A549 (cell line): ENCODE measurements at places on chromosomes 16 and 17. TPM values are rescaled to one million over a fixed set of nuclear protein-coding genes. Genes with fewer than 3 reads are reported as not detected.

DBF4B gene
- 27.5 to 32.3 TPM (median 30.1 TPM) in 3 replicates for polyA plus RNA-seq

DNA sequence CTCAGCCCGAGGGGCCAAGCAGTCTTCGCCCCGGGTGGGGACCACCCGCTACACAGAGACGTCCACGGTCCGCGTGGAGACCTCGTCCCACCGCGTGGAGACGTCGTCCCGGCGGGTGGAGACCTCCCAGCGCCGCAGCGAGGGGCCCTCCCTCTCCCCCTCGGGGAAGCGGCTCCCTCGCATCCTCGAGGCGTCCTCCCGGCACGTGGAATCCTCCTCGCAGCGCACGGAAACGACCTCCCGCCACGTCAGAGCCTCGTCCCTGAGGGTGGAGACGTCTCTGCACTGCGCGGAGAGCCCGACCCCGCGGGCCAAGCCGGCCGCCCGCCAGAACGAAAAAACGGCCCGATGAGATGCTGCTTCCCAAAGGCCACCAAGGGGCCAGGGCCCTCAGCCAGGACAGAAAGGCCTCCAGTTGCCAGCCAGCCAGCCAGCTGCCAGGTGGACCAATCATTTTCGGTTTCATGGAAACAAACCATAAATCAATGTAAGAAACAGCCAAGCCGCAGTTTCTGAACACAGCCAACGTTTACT is 424 bp downstream of the C17orf100 start:
- no peak for DNase-seq

DNA sequence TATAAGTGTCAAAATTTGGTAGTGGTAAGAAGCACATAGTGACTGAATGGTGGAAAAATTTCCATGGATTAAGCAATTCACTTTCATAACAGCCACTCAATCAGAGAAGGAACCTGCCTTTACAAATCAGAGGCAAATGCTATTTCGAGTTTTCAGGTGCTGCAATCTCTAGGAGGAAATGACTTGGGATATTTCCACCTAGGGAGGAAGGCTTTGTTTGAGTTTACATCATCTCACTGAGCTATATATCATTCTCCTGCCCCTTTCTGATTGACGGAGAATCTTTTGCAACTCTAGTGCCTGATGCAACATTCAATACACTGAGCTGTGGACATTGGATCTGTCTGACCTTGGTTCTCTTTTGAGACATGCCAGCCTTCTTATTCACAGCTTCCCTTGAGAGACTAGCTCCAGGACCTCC is 26.3 kb downstream of the MARCHF10 start:
- DNase-seq, result peak; percentile 69

DNA sequence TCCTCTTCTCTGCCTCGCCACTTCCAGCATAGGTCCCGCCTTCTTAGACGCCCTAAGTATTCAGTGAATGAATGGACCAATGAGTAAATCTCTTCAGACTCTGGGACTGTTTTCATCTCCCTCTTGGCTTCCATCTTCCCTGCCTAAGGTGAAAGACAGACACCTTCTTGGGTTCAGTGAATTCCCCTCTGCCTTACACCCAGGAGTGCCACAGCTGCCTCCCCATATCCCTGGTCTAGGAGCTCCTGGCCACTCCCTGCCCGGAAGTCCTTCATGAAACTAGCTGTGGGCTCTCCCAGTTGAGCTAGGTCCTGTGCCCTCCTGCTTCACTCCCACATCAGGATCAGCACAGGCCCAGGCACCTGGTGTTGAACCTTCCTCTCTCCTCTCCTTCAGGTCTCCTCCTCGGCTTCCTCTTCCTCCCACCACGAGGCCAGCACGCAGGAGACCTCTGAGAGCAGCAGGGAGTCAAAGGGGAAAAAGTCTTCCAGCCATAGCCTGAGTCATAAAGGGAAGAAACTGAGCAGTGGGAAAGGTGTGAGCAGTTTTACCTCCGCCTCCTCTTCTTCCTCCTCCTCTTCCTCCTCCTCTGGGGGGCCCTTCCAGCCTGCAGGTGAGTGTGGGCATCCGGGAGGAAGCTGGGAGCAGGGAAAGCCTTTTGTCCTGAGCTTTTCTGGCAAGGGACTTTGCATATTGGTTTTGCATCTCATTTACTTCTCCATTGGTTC is 10.3 kb downstream of the MLLT6 start:
- no peak for DNase-seq

- no peak for DNase-seq
Observed at GRCh38 chr16:27241658-27242057, 26.9 kb downstream of the NSMCE1 start.

- DNase-seq, result no peak
Observed at GRCh38 chr17:33990943-33991706, 264.0 kb upstream of the CCL2 start.

DNA sequence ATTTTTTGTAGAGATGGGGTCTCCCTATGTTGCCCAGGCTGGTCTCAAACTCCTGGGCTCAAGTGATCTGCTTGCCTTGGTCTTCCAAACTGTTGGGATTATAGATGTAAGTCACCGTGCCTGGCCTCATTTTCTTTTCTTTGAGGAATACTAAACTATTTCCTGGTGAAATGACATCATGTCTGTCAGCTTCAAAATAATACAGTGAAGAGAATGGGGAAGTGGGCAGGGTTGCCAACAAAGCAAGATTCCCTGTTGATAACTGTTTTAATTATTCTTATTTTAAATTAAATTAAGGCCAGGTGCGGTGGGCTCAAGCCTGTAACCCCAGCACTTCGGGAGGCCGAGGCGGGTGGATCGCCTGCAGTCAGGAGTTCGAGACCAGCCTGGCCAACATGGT is 21.1 kb downstream of the PIPOX start:
- no peak for DNase-seq

DNAJC7 gene
- 140 to 161 TPM (median 148 TPM) in 3 replicates for polyA plus RNA-seq

GRCh38 chr17:64492481-64493109 is 4.3 kb downstream of the POLG2 start:
- DNase-seq, result peak; percentile 48

XYLT1 gene
- 0.84 to 0.88 TPM (median 0.88 TPM) in 3 replicates for polyA plus RNA-seq

VWA3A gene
- polyA plus RNA-seq, result 0.03 to 0.07 TPM in 2 of 3 replicates, not detected in the other

DNA sequence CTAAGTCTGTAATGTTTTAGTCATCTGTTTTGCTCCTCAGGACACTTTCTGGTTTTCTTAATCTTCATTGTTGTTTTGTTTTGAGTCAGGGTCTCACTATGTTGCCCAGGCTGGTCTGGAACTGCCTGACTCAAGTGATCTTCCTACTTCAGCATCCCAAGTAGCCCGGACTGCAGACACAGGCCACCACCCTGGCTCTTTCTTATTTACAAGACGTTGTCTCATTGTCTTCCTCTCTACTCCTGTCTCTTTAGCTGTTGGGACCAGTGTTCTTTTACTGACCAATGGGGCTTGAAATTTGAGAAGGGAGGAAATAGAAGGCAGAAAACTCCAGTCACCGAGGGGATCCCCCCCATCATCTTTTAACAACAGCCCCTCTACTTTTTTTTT is 1.2 kb downstream of the SCPEP1 start:
- no peak for DNase-seq
